Stimulated activated CD8-positive, alpha-beta memory T cell treated with anti-CD3 and anti-CD28 coated beads, Interleukin-7, amount 100 ng/mL, for 4 hours (primary cell): ENCODE measurements at places on chromosomes 13 and 19.

GRCh38 chr13:79531542-79532254 lies 50.7 kb downstream of the NDFIP2 start:
- no peak for DNase-seq

- DNase-seq = no peak
These were observed 4.8 kb upstream of the WDR18 start for GRCh38 chr19:979318-979741.

DNA sequence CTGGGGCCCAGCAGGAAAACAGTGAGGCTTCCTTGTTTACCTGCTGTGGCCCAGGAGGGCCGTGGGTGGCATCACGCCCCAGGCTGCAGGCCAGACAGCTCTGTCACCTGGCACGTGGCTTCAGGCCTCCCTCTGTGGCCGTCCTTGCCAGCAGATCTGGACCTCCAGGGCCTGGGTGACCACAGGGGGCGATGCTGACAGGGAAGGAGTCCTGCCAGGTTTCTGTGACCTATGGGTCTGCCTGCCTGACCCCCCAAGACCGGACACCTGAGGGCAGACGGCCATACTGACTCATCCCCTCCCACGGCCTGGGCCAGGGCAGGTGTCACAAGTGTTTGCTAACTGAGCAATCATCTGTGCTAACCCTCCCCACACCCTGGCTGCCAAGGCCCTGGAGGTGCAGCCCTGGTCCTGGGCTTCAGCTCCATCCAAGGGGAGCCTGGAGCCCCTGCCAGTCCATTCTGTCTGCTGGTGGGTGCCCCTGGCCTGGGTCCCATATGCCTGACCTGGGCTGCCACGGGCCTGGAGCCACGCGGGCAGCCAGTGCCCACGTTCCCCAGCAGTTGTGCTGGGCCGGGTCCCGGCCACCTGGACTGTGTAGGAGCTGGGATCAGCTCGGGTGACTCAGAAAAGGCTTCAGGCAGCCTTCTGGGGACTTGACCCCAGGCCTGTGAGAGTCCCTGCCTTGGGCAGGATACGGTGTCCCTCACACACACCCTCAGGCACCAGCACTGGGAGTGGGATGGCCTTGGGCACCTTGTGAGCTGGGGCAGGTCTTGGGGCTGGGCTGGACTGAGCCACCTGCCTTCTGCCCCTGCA lies 3.7 kb downstream of the CDC34 start:
- no peak for DNase-seq

GRCh38 chr13:95924389-95924994 lies 128.7 kb downstream of the UGGT2 start:
- no peak for DNase-seq

DNA sequence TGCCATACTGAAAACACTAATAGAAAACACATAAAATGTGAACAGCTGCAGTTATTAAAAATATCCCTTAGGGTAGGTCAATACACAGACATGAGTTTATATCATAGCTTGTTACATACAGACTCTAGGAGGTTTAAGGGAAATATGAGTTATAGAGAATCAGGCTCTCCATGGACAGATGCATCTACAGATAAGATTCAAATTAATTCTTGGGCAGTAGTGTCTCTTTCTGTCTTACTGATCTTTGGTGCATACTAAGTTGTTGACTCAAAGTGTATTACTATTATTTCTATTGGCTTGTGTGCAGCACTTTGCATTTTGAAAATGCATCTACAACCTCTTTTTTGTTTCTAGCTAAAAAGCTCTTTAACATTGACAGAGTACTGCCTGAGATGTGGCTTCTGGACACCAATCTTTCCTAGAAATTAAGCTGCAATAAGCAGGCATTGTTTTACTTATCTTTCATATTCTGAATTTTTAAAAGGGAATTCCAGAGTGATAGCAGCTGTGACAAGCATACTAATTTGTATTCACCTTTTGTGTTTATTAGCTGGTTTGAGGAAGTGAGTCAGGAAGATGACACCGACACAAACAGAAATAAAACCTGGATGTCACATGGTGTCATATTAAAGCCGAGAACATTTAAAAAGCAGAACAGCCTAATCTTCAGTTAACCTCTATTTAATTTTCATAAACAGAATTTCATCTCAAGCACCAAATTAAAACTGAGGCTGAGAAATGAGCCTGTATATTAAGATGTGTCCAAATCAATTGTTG lies 399.0 kb downstream of the PCDH9 start:
- no peak for DNase-seq

DNA sequence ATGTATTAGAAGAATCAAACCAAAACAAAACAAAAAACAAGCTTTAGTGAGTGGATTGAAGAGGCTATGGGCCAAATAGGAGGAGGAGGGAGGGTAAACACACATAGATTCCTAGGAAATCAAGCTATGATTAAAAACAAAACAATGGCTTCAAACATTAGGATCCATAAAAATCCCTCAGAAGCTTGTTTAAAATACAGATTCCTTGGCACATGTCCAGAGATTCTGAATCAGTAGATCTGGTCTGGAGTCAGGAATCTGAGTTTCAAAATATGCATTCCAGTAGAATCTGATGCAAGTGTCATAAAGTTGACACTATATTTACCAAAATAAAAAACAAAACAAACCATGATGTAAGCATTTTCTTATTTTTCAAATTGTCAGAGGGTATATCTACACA lies 692.8 kb upstream of the SGCG start:
- no peak for DNase-seq

- DNase-seq = no peak
These were observed 30.5 kb downstream of the ZNF146 start for GRCh38 chr19:36245210-36246005.

DNA sequence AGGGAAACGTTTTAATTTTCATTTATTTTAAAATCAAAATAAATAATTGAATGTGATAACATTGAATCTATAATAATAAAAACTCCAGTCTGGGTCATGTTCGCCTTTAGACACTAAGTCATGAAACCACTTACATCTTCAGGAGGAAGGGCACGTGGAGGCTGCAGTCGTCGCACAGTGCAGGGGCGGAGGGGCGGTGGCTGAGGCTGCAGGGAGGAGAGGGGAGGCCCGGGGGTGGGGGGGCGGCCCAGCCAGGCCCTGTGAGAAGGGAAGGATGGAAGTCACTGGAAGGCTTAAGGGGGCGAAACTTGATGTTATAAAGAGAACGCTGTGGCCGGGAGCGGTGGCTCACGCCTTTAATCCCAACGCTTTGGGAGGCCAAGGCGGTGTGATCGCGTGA lies 14.9 kb upstream of the LATS2 start:
- DNase-seq = no peak
